ENCODE measurements at places on chromosomes 13 and 19.
A peak's percentile ranks its signal among the peaks of the same experiment; 100 is the strongest.

DNA sequence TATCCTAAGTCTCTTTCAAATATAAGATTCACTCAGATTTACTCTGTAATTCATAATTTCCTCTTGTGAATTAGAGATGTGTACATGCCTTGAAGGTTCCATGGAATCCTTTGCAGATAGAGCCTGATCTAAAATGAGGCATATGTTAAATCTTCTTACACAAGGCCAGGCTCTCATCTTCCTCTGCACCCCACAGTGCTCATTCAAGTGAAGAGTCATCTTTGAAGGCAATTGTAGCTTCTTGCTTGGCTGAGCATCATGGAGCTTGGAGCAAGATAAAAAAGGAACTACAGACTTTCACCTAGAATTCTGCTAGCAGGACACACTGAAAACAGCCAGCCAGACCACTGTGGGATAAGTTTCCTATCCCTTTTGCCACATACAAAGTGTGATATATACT, 566.4 kb downstream of the PCDH9 start:
- H3K36me3 ChIP-seq = no peaks in the 10 kb centered on the region
- peaks cover 21% of the 10 kb centered on the region for H3K4me1 ChIP-seq
- no peaks in the 10 kb centered on the region for H3K27me3 ChIP-seq
- no peak for DNase-seq
- H3K4me3 ChIP-seq = no peak overlapping the region

- no peaks in the 10 kb centered on the region for H3K4me1 ChIP-seq
- H3K36me3 ChIP-seq = no peaks in the 10 kb centered on the region
- no peak overlapping the region for H3K27ac ChIP-seq
- DNase-seq = no peak
- H3K4me3 ChIP-seq = peak overlapping the region; percentile 34
Measured at GRCh38 chr13:67134417-67135129, 95.6 kb downstream of the PCDH9 start.

GRCh38 chr13:106367361-106367971, 168.0 kb downstream of the EFNB2 start:
- no peak overlapping the region for H3K27ac ChIP-seq
- no peaks in the 10 kb centered on the region for H3K36me3 ChIP-seq
- no peak overlapping the region for H3K4me3 ChIP-seq

DNA sequence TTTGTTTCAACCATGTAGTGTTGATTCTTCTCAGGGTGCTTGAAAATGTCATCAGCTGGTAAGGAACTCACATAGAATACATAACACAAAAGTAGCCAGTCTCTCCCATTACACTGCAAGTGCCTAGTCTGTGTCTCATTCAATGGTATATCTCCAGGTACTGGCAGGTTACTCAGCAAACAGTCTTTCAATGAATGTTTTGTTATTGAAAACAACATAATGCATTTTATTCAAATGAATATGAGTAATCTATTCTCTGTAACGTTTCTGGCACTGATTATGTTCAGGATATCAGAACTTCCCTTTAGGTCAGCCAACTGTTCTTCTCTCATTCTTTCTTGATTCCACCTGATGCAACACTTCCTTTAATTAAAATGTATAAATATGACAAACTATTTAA, 68.0 kb upstream of the SLITRK1 start:
- H3K36me3 ChIP-seq = no peaks in the 10 kb centered on the region
- H3K4me1 ChIP-seq = no peaks in the 10 kb centered on the region
- no peak overlapping the region for H3K4me3 ChIP-seq
- no peak overlapping the region for H3K27ac ChIP-seq

- H3K27ac ChIP-seq = peak overlapping the region; percentile 14
- H3K4me1 ChIP-seq = peaks cover 27% of the 10 kb centered on the region
- no peaks in the 10 kb centered on the region for H3K36me3 ChIP-seq
- no peaks in the 10 kb centered on the region for H3K27me3 ChIP-seq
- peak; percentile 30 for DNase-seq
Measured at GRCh38 chr13:49373716-49374115, 70.1 kb downstream of the CAB39L start.

- no peaks in the 10 kb centered on the region for H3K36me3 ChIP-seq
- no peak overlapping the region for H3K27ac ChIP-seq
- no peaks in the 10 kb centered on the region for H3K4me1 ChIP-seq
Measured at GRCh38 chr19:19214892-19215291, 3.1 kb downstream of the NCAN start.

DNA sequence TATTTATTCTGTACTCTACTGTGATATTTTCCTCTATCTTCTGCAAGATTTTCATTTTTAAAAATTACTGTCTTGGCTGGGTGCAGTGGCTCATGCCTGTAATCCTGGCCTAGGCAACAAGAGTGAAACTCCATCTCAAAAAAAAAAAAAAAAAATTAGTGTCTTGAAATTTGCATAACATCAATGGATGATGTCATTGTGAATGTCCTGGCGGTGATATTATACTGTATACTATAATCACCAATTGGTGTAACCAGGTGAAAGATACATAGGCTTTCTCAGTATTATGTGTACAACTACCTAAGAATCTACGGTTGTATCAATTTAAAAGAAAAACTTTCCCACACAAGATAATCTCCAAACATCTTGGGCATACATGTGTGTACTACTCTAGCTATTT, 15.2 kb downstream of the ZNF331 start:
- DNase-seq = no peak
- H3K36me3 ChIP-seq = no peaks in the 10 kb centered on the region
- no peak overlapping the region for H3K27ac ChIP-seq
- no peaks in the 10 kb centered on the region for H3K27me3 ChIP-seq

DNA sequence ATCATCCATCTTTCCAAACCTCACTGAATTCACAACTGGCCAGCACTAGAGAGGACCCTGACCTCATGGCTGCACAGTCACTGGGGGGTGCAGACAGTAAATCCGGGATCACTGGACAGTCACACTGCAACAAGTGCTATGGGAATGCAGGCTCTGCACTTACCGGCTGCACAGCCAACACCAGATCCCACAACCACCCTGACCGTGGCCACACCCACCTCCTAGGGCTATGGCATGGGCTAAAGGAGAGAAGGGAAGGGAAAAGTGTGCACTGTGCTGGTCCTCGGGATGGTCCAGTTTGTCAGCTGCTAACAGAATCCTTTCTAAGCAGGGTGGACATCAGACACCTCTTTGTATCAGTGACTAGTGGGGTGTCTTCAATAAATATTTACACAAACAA, 118.2 kb downstream of the MIPEP start:
- no peaks in the 10 kb centered on the region for H3K27me3 ChIP-seq
- no peaks in the 10 kb centered on the region for H3K4me1 ChIP-seq
- no peak for DNase-seq
- H3K36me3 ChIP-seq = no peaks in the 10 kb centered on the region
- H3K27ac ChIP-seq = no peak overlapping the region

GRCh38 chr13:110915874-110916206, 971 bp upstream of the ANKRD10 start:
- peak overlapping the region; percentile 94 for H3K27ac ChIP-seq
- H3K27me3 ChIP-seq = no peaks in the 10 kb centered on the region
- peaks cover 29% of the 10 kb centered on the region for H3K4me1 ChIP-seq
- H3K4me3 ChIP-seq = peak overlapping the region; percentile 78

- no peak for DNase-seq
- H3K36me3 ChIP-seq = no peaks in the 10 kb centered on the region
- H3K27ac ChIP-seq = no peak overlapping the region
- H3K4me1 ChIP-seq = no peaks in the 10 kb centered on the region
- no peak overlapping the region for H3K4me3 ChIP-seq
Measured at GRCh38 chr13:41420146-41420545, 37.2 kb upstream of the RGCC start.

DNA sequence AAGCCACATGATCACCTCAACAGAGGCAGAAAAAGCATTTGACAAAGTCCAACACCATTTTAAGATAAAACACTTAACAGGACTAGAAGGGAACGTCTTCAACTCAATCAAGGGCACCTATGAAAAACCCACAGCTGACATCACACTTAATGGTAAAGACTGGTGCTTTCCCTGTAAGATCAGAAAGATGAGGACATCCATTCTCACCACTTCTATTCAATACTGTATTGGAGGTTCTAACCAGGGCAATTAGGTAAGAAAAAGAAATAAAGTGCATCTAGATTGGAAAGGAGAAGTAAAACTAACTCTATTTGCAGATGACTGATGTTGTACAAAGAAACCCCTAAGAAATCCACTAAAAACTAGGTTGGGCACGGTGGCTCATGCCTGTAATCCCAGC, 11.2 kb upstream of the AKAP8 start:
- H3K36me3 ChIP-seq = peaks cover 12% of the 10 kb centered on the region
- no peaks in the 10 kb centered on the region for H3K27me3 ChIP-seq
- H3K27ac ChIP-seq = no peak overlapping the region
- no peak for DNase-seq
- no peak overlapping the region for H3K4me3 ChIP-seq
- H3K4me1 ChIP-seq = no peaks in the 10 kb centered on the region

- no peak overlapping the region for H3K4me3 ChIP-seq
- H3K27ac ChIP-seq = no peak overlapping the region
- no peaks in the 10 kb centered on the region for H3K4me1 ChIP-seq
- H3K27me3 ChIP-seq = no peaks in the 10 kb centered on the region
- no peaks in the 10 kb centered on the region for H3K36me3 ChIP-seq
Measured at GRCh38 chr13:63541336-63541735, 2125.7 kb upstream of the PCDH20 start.

DNA sequence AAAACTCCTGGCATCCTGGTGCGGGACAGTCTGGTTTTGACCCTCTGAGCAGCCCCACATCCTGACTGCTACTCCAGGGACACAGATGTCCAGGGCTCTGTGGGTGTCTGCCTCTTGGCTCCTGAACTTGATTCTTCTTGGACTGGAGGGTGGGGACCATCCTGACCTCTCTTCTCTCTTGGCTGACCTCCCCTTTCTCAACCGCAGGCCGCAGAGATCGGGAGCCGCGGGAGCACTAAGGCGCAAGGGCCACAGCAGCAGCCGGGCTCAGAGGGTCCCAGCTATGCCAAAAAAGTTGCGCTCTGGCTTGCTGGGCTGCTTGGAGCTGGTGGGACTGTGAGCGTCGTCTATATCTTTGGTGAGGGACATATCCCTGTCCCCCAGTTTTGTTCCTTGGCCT, 1.0 kb downstream of the TIMM50 start:
- DNase-seq = no peak
- no peaks in the 10 kb centered on the region for H3K27me3 ChIP-seq
- H3K4me1 ChIP-seq = peaks cover 17% of the 10 kb centered on the region
- H3K4me3 ChIP-seq = peak overlapping the region; percentile 97
- H3K36me3 ChIP-seq = peaks cover 14% of the 10 kb centered on the region

DNA sequence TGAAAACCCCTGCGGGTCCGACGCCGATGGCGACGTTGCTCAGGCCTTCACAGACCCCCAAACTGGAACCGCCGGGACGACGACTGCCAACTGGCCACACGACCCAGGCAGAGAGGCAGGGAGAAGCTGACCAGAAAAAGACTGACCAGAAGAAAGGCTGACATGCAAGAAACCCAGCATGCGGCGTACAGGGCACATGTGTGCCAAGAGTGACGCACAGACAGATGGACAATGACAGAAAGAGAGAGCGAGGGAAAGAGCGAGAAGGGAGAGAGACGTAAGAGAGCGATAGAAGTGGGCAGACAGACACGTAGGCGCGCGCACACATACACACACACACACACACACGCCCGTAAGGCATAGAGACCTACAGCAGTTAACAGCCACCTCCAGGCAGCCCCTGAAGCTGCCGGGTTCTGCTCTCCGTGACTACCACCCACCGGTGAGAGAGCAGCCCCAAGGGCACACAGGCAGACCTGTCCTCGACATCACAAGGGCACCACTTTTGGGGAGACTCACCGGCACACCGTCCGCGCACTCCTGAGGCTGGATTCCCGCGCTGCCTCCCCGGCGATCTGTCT, 67.2 kb upstream of the ZNF527 start:
- no peaks in the 10 kb centered on the region for H3K36me3 ChIP-seq
- no peak overlapping the region for H3K27ac ChIP-seq
- no peaks in the 10 kb centered on the region for H3K4me1 ChIP-seq
- H3K27me3 ChIP-seq = no peaks in the 10 kb centered on the region
- no peak for DNase-seq

- no peaks in the 10 kb centered on the region for H3K36me3 ChIP-seq
- no peak overlapping the region for H3K4me3 ChIP-seq
- H3K27me3 ChIP-seq = no peaks in the 10 kb centered on the region
- no peak overlapping the region for H3K27ac ChIP-seq
Measured at GRCh38 chr13:35252536-35253205, 223.8 kb downstream of the MAB21L1 start.

- H3K36me3 ChIP-seq = peaks cover 8% of the 10 kb centered on the region
- no peaks in the 10 kb centered on the region for H3K4me1 ChIP-seq
- no peak overlapping the region for H3K27ac ChIP-seq
- no peak for DNase-seq
Measured at GRCh38 chr19:31280287-31281006, 68.8 kb downstream of the TSHZ3 start.

DNA sequence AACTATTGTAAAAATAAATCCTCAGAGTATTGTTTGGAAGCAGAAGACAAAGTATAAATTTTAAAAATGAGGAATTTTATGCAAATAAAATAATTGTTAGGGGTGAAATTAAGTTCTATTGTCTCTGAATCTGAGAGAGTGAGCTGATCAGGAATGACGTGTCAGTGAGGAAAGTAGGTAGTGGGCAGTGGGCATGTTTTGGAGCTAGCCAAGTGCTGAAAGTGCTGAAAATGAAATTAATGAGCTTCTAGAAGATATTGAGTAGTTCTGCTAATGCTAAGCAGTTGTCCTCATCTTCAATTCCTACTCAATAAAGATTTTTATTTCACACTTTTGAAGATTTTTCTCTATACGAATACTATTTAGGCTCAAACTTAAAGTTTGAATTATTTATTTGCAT, 1167.8 kb upstream of the PCDH20 start:
- H3K4me1 ChIP-seq = no peaks in the 10 kb centered on the region
- H3K27me3 ChIP-seq = no peaks in the 10 kb centered on the region
- no peaks in the 10 kb centered on the region for H3K36me3 ChIP-seq

DNA sequence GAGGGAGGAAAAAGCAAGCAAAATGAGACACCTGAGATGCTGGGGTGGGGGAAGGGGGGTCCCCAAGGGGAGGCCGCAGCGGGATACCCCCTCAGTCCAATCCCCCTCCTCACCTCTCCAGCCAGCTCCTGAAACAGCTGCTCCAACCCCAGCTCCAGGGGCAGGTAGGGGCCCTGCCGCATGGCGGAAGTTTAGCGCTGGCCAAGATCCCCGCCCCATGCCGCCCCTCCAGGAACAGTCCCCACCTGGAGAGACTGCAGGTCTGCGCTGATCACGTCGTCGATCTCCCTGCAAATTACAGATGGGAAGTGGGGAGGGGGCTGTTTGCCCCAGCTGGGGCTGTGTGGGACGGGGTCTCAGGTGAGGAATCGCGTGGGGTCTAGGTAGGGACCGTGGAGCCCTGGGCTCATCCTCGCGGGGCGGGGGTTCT, 9.0 kb downstream of the CAPN12 start:
- no peak overlapping the region for H3K4me3 ChIP-seq
- no peaks in the 10 kb centered on the region for H3K27me3 ChIP-seq
- no peak for DNase-seq

DNA sequence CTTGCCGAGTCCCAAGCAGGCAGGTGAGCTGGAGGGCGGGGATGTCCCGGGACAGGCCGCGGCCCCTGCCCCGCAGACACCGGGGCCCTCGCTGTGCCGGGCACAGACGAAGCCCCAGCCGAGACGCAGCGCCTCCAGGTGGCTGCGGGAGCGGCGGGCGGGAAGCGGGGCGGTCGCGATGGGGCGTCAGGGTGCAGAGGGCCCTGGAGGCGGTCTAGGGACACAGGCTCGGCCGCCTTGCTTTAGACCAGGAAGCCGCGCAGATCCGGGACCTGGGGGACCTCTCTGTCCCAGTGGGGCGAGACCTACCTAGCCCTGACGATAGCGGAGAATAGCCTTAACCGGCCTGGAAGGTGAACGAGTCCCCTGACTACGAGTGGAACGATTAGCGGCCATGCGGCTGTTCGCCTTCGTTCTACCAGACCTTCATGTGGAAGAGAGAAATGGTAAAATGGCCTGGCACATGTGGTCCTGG, 4.2 kb upstream of the ZNF564 start:
- H3K27me3 ChIP-seq = no peaks in the 10 kb centered on the region
- no peak for DNase-seq
- H3K4me1 ChIP-seq = peaks cover 5% of the 10 kb centered on the region
- H3K27ac ChIP-seq = no peak overlapping the region
- no peak overlapping the region for H3K4me3 ChIP-seq
